ENCODE measurements at places on chromosomes 3 and 15.

DNA sequence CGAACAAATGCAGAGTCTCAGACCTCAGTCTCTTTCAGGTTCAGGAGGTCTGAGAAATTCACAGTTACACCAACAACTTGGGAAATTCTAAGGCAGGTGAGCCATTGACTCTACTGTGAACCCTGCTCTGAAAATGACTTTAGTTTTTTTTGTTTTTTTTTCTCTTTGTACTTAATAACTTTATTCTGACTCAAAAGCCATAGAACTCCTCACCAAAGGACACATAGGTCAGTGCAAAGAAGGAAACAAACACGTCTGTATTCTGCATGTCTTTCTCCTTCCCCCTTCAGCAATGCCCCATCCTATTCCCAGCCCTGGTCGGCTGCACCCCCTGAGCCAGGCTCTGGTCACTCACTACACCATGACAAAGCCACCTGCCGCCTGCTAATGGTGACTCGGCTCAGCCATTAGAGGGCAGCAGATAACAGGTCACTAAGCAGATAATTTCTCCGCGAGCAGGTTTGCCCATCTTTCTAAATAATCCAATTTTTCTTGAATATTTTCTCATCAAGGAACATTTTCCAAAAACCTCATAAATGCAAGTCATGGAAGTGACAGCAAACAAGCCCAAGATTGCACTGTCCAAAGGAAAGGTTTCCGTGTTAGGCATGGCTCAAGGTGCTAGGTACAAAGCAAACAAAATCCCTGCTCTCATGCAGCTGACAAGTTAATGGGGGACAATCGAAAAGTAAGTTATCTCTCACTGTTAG lies 37.7 kb downstream of the TM4SF4 start:
- peak; percentile 69 for DNase-seq

- DNase-seq = no peak
These were observed 1.7 kb upstream of the GFM1 start for GRCh38 chr3:158642474-158643210.

DNA sequence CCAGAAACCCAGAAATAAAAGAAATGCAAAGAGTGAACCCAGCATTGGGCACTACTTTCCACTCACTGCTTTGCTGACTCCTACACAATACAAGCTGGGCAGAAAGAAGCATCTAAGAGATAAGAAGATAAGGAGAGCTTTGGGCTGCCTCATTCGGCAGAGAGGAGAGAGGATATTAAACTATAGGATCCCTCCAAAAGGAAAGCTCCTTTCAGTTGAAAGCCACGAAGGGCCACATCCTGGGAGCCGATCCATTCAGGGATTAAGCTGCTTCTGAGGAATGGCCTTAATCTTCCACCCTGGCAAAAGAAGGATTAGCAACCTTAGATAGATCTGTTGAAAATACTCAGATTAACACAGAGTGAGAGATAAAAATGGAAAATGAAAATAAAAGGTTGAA lies 274.9 kb upstream of the PPP2R3A start:
- no peak for DNase-seq

GRCh38 chr3:56459719-56460118 lies 8.5 kb downstream of the ERC2 start:
- no peak for DNase-seq

- DNase-seq = no peak
These were observed 850 bp downstream of the SUCLG2 start for GRCh38 chr3:67653425-67654098.

- DNase-seq = no peak
These were observed 104.2 kb upstream of the SPRED1 start for GRCh38 chr15:38148471-38148870.

- no peak for DNase-seq
These were observed 56.6 kb upstream of the CHST2 start for GRCh38 chr3:143063018-143063417.

GRCh38 chr3:136954980-136955780 lies 2.6 kb upstream of the IL20RB start:
- DNase-seq = no peak

DNA sequence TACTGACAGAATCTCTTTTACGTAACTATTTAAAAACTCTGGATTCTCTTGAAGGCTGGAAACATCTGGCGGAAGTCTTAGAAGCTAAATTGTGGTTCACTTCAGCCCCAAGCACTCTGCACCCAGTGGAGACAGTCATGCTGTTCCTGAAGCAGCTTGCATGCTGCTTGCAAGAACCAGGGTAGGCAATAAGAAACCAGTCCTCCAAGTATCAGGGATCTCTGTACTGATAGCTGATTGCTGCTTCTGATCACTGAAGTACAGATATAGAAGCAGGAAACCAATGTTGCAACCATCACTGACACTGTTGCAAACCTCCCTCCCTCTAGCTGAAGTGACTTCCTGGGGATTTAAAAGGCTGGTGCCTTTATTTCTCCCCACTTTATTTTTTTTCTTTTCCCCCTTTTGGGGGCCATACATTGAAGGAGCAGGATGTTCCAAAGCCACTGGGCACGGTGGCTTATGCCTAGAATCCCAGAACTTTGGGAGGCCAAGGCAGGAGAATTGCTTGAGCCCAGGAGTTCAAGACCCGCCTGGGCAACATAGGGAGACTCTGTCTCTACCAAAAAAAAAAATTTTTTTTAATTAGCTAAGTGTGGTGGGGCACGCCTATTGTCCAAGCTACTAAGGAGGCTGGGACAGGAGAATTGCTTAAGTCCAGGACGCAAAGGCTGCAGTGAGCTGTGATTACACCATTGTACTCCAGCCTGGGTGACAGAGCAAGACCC lies 15.3 kb downstream of the SPCS1 start:
- DNase-seq = no peak

DNA sequence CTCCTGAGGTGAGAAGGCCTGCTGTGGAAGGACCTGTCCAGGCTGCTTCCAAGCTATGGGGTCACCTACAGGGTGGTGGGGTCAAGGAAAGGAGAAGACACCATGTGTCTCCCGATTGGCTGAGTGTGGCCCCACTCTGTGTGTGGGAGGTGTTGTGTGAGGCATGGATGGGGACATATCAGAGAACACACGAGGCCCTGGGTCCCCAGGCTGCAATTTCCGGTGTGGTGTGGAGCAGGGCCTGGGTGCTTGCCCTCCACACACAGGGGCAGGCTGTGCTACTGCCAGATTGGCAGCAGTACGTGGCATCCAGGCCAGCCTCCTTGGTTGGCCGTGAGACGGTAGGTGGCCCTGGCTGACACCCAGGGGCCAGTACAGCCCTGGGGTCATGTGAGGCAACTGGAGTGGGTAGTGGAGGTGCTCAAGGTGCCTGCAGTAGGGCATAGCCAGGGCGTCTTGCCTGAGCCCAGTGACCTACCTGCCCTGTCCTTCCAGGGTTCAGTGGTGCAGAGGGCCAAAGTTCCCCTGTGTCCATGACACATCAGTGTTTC lies 233.8 kb downstream of the SNRPN start:
- no peak for DNase-seq

DNA sequence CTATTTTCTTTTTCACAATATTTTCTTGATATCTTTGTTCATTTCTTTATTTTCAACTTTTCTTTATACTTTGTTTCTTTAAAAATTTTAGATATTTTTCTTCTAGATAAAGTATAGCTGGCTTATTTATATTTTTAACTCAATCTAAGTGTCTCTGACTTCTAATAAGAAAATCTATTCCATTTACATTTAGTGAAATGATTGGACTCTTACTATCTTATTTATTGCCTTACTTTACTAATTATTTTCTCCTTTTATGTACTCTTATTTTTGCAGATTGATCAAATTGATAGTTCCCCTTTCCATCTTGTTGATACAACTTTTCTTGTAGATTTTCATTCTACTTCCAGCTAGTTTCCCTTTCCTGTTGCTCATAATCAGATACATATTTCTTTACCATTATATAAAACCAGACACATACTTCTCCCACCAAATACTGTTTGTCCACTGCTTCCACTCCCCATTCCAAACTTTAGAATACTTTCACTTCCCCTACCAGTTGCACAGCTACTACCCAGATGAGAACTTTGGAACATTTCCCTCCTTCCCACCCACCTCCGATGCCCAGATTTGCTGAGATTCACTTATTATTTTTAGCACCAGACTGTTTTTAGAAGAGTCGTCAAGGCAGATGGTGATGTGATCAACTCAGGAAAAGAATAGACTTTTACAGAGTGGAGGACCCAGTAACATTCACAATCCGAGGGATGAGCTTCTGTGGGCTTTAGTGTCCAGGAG lies 151.5 kb downstream of the LIPC start:
- no peak for DNase-seq

- DNase-seq = no peak
These were observed 126.7 kb downstream of the MYLK start for GRCh38 chr3:123757281-123757940.

DNA sequence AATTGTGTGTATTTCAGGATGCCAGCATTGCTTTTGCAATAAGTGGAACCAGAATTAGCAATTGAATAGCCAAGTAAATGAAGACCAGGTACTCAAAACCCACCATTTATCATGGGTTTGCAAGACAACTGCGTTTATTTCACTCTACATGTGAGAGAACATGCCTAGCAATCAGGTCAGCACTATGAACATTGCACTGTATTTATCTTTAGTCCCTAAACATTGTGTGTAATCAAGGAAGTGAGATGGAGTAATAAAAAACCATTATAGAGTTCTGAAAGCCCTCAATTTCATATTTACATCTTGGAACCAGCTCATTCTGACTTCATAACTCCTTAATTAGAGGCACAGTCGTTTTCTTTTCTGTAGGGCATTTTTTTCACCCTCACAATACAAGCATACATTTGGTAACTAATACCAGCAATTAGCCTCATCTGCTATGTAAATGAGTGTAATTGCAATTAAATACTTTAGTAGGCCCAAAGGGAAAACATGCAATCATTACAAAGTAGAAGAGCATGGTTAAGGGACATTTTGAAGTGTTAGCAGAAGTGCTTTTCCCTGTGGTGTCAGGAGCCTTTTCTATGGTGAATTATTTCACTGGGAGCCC lies 153.1 kb upstream of the DPH6 start:
- DNase-seq = no peak

GRCh38 chr3:195807681-195808121 lies 4.0 kb downstream of the MUC4 start:
- no peak for DNase-seq

DNA sequence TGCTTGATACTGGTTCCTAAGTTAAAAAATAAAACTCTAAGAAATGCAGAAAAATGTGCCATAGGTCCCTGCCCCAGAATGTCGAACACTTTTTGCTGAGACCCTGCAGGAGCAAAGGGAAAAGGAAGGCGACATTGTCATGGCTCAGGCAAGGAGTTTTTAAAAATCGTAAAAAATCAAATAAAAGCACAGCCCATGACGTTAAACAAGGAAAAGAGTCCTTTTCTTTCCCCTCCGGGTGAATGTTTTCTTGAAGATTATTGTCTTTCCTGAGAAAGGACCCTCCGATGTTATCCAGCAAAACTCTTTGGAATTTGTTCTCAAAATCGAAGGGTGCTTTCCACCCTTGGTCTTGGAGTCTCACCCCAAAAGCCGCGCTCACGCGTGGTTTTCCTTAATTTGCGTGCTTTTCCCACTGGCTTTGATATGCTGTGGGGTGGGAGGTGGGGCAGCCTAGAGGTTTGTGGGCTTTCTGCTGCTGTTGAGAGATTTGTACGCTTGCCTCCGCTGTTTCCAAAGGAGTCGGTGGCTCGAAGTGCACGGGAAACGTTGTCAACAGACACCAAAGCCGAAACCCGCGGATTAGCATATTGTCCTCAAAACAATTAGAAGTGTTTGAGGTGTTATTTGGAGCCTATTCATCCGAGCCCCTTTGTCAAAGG lies 2.9 kb downstream of the SOX14 start:
- DNase-seq = no peak

DNA sequence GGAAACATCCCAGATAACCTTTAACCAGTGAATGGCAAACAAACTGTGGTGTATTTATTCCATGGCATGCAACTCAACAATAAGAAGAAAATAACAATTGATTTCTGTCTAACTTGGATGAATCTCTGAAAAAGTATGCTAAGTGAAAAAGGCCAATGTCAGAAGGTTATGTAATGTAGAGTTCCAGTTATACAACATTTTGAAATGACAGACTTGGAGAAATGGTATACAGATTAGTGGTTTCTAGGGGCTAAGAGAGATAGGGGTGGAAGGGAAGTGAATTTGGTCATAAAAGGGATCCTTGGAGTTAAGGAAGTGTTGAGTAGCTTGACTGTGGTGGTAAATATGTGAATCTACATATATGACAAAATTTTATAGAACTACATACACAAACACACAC lies 269.4 kb upstream of the SUCLG2 start:
- DNase-seq = no peak

GRCh38 chr3:72724070-72724469 lies 124.2 kb downstream of the SHQ1 start:
- no peak for DNase-seq

GRCh38 chr3:66256806-66257205 lies 36.0 kb downstream of the SLC25A26 start:
- no peak for DNase-seq
